Amygdala (tissue), 56 donors: ENCODE measurements at places on chromosomes 6 and 20.

DNA sequence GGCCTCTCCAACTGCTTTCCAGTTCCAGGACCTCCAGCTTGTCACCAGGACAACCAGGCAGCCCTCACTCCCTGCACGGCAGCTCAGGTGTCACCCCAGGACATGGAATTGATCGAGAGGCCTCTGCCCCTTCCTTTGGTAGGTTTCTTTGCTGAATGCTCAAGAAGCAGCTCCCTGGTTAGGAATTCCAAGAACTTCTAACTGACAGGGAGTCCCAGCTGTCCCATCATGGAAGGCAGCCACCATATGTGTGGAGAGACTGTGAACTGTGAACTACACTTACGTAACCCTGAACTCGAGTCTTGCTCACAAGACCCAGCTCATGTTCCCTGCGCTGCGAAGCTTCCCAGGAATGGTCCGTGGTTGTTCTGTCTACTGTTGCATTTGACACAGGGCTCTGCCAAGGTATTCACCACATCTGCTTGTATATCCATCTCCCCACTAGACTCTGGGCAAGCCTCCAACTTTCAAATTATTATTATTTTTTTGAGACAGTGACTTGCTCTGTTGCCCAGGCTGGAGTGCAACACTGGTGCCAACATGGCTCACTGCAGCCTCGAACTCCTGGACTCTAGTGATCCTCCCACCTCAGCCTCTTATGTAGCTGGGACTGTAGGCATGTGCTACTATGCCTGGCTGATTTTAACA lies 35.7 kb downstream of the MGME1 start:
- DNase-seq, result no peak

GRCh38 chr6:70299456-70299855 lies 3.4 kb downstream of the COL9A1 start:
- no peak for DNase-seq

DNA sequence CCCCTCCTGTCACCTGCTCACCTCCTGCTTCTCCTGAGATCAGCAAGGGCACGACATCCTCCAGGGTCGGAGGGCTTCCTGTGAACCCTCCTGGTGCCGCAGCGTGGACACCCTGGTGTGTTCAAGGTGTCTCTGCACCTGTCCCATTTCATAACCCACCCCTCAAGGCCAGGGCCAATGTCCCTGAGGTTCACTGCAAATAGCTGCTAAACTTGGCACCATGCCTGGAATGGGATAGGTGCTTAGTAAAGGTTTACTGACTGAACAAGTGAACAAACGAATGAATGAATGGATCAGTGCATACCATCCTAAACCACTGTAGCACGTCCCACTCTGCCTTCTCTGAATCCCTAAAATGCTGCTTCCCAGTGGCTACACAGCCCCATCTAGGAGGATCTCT lies 35.0 kb downstream of the SIRPA start:
- DNase-seq, result no peak

- no peak for DNase-seq
Observed at GRCh38 chr6:23200946-23201345, 631.6 kb downstream of the HDGFL1 start.

DNA sequence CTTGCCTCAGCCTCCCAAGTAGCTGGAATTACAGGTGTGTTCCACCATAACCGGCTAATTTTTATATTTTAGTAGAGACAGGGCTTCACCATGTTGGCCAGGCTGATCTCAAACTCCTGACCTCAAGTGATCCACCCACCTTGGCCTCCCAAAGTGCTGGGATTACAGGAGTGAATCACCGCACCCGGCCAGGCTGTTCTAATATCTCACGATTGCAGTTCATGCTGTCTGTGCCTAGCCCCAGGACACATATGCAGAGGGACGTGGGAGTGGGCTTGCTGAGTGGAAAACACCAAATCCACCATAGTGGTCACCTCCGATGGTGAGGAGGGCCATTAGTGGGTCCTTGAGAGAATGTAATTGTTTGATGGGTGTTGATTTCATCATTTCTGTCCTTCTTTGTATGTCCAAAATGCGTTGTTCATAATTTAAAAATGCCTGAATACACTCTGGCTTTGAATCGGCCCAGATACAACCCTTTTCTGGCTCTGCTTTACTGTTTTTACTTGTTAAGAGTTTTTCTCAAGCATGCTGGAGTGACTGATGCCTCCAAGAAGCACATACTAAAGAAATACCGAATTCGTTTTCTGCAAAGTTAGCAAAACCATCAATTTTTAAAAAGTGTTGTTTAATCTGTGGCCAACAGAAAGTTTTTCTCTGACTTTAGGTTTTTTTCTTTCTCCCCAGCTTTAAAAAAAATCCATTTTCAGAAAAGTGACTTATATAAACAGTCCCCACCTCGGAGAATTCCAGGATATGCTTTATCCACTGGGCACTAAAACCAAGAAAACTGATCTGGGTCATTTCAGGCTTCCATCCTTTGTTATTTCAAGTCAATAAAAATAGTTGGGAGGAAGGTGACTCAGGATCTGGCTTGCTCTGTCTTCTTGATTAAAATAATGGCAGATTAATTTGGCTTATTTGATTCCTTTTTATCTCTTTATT lies 18.8 kb upstream of the RALGAPA2 start:
- DNase-seq, result no peak

- no peak for DNase-seq
Observed at GRCh38 chr6:136251394-136251793, 1.3 kb upstream of the MTFR2 start.

GRCh38 chr20:53642196-53643030 lies 48.8 kb upstream of the ZNF217 start:
- no peak for DNase-seq

- no peak for DNase-seq
Observed at GRCh38 chr6:119323478-119323877, 26.1 kb downstream of the MAN1A1 start.

DNA sequence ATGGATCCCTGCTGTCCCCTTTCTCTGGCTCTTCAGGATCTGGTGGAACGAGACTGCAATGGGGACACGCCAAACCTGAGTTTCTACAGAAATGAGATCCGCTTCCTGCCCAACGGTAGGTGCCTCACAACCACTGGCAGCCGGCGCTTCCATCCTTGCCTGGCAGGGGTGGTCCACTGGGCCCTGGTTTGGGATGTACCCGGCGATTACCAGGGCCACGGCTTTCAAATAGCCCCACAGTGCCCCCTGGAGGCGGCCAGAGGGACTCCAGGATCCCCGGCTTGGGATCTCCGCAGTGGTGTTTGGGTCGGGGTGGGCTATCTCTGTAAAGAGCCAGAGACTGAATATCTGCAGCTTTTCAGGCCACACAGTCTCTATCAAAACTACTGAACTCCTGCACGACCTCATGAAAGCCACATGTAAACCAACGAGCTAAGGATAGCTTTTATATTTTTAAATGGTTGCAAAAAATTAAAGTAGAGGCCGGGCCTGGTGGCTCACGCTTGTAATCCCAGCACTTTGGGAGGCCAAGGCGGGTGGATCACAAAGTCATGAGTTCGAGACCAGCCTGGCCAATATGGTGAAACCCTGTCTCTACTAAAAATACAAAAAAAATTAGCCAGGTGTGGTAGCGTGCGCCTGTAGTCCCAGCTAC lies 3.7 kb downstream of the OGFR start:
- peak; percentile 29 for DNase-seq

DNA sequence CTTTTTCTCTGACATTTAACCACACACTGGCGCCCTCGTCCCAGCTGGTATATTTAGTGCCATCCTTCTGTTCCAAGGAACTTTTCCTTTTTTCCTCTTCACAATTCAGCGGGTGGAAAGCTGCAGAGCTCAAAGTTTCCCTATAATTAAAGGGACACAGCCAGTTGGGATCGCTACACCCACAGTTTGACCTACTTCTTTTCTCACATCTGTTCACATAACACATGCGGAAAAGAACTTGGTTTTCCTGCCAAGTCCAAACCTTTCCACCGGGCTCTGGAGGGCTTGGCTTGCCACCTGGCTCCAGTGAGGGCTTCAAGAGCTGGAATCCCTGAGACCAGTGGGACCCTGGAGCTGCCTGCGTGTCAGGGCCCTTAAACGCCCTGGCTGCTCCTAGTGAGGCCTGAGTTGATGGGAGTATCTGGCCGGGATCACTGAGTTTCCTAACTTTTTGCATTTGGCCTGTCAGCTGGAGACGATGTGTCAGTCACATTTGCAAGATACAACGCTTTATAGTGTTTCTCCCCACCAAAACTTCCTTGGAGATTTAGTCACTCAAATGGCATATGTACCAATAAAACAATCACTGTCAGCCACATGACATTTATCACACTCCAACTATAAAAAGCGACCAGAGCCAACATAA lies 176.0 kb downstream of the SASH1 start:
- DNase-seq, result no peak

DNA sequence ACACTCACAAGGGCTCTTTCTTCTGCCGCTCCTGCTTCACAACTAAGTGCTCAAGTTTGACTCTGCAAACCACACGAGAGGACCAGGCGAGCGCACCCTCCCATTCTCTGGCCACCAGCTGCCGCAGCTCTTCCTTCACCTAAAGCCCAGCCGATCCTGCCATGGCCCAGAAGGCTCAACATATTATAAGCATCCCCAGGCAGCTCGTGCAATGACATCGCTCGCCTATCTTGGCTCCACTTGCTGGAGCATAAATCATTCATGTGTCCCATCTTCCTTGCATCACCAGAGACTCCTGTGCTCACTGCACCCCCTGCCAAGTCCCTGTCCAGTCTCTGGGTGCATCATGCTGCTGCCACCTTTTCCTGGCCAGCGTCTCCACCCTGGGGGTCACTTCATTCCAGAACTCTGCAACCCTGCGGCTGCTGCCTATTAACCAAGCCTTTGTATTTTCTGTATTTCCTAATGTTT lies 59.0 kb downstream of the PSMG4 start:
- no peak for DNase-seq
